ENCODE measurements at places on chromosomes 1 and 21.

DNA sequence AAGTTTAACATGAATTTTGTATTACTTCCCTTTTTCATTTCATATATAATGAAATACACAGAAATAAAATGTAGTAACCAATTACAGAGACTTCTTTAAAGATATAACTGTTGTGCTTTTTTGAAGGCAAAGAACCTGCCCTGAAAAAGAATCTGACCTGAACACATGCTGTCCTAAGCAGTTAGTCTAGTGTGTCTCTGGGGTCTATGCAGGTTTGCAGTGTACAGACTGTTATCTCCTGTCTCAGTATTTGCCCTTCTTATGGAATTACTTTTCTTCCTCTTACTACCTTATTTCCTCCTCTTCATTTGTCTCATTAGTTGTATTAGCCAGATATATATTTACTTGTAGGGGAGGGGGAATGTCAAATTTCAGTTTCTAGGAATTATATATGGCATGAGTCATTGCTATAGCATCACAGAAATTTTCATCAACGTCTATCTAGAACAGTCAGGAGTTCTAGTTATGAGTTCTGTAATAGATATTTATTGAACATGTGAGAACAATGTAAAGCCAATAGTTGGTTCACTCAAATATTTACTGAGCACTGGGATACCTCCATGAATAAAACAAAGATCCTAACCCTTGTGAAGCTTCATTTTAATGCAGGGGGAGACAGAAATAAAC, 28.4 kb upstream of the PLEKHO1 start:
- no peak for DNase-seq

GRCh38 chr1:47679826-47680225, 242.0 kb downstream of the FOXD2 start:
- no peak for DNase-seq

GRCh38 chr1:194062526-194062925, 876.1 kb upstream of the B3GALT2 start:
- no peak for DNase-seq

GRCh38 chr1:230610589-230610988, 31.7 kb upstream of the COG2 start:
- DNase-seq: no peak

DNA sequence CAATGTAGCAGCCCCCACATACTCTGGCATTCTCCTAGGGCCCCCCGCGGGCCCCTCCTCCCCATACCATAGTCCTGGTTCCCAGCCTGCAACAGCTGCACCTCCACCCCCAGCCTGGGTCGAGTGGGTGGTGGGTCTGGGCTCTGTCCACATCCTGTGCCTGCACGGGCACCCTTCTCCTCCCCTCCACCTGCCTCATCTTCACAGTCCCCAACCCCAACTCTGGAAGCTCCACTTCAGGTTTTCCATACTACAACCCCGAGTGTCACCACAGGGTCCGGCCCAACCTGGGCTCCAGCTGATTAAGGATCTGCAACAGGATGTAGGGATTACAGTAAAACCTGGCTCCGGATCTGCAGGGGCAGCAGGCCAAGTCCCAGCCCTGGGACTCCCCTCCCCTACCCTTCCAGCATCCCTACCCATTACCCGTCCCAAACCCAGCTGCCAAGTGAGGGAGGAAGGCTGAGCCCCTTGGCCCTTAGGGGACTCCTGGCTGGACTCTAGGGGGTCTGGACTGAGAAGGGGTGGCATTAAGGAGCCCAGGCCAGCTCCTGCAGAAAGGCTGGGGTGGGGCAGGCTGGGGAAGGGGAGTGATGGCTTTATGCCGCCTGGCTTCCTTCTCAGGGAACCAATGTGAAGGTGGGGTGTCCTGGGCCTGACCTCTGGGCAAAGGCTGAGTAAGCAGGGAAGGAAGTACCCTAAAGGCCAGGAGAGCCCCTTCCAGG, 116.8 kb downstream of the CASZ1 start:
- DNase-seq: no peak

GRCh38 chr1:174900317-174900716, 99.4 kb upstream of the CACYBP start:
- no peak for DNase-seq

DNA sequence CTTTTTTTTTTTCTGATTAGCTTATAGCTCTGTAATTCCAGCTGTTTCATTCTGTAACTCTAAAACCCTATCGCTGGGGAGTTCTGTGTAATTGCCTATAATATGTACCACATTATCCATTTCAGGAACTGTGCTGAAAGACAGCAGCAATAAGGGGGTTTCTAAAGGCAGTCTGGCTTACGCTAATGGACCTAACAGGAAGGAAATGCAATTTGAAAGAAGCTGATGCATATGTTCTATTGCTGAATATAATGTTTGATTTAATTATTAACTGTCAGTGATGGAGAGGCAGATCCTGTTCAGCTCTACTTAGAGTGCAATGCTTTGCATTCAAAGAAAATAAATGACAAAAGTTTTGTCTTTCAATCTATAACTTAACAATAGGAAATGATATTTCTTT, 209.4 kb upstream of the SNX7 start:
- no peak for DNase-seq

DNA sequence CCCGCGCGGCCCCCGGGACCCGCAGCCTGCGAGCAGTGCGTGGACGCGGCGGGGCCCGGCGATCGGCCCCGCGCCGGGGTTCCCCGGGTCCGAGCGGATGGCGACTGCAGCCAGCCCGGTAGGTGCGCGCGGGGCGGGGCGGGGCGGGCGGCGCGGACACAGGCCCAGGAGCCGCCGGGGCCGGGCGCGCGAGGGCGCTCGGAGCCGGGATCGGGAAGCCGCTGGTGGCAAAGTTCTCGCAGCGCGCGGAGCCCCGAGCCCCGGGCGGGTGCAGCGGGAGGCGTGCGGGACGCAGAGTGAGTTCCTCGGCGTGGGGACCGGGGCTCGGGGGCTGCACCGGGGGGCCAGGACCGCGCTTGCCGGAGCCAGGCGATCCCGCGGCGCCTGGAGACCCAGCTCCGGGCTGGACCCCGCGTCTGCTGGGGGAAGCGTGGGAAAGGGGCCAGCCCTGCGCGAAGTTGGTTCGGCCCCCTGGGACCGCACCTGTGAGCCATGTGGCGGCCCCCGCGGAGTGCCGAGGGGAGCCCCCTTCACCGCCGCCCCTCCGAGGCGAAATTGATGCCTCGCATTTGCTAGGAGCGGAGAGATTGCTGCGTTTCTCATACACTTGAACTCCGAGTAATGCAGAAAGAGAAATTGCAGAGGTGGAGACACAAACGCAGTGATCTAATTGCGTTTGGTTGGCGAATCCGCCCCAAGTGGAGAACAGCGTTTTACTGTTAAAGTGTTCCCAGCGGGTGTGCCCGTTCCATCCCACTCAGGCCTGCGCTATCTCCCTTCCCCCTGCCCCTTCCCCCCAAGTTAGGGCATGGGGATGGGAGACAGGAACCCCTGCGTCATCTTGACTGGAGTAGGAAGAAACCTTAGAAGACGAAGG, 228.9 kb upstream of the TMEM51 start:
- no peak for DNase-seq

GRCh38 chr1:154779551-154780189, 90.4 kb downstream of the KCNN3 start:
- DNase-seq: no peak

- DNase-seq: no peak
These were observed 99.4 kb upstream of the EDN2 start for GRCh38 chr1:41583658-41584547.

- DNase-seq: no peak
These were observed 5.8 kb downstream of the INKA2 start for GRCh38 chr1:111733183-111733991.

DNA sequence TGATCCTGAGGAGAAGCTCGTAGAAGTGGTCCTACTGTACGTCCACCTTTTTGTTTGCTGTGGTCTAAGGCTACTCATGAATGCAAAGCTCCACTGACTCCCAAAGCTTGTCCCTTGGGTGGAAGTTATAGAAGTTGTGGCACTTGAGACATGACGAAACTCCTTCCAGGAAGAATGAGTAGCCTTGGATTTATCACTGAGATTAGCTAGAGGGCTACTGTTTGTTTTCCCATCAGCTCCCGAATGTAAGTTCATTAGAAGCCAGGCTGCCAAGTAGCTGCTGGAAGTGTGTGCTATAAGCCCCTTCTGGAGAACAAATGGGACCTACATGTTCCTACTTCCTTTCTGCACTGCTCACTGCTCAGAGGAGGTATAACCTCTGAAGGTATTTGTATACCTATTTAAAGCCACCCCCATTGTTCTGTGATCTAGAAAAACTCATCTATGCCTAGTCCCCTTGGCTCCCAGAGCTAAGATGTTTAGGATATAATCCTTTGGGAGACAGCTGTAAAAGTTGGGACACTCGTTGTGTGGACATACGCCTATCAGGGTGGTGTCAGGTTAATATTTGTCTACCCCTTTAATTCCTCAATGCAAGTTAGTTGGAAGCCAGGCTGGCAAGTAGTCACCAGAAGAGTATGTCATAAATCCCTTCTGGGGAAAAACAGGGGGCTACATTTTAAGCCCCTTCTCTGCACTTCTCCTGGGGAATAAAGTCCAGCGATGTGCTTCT, 72.9 kb downstream of the SCMH1 start:
- no peak for DNase-seq

DNA sequence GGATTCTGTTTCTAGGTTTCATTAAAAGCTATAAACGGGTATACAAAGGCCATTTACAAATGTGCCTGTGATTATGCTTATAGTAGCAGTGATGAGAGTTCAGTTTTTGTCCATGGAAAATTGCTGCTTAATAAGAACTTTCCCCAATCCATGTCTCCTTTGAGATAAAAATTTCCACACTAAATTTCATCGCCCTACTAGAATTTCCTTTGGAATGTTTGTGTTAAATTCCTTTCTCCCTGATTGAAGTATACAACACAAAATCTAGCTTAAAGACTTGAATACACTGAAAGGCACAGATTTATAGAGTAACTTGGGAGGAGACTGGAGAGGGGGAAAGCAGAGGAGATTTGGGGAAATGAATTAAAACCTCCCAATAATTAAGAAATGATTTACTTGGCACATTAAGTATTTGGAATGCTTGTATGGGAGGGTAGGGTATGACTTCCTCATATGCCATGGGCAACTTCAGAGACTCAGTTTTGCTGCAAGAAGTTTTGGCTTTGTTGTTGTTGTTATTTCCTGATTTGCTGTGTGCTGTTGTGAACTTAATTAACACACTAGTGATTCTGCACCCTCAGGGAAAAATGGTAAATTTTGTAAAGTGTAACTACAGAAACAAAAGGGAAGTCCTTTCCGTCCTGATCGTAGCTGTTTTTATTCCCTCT, 157.6 kb upstream of the LMO4 start:
- no peak for DNase-seq

DNA sequence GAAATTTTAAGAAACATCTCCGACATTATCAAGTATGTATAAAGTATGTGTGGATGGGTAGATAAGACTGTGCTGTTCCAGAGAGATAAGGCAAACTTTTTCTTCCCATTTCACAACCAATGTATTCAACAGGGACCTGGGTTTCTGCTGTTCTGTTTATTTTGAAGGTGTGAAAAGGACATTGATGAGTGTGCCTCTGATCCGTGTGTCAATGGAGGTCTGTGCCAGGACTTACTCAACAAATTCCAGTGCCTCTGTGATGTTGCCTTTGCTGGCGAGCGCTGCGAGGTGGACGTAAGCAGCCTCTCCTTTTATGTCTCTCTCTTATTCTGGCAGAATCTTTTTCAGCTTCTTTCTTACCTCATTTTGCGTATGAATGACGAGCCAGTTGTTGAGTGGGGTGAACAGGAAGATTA, 174.0 kb downstream of the CRB1 start:
- DNase-seq: no peak

GRCh38 chr1:15384301-15384901, 25.3 kb upstream of the EFHD2 start:
- no peak for DNase-seq

- DNase-seq: no peak
These were observed 9.3 kb upstream of the ST6GALNAC3 start for GRCh38 chr1:76065270-76065669.

- DNase-seq: no peak
These were observed 44.7 kb downstream of the FMN2 start for GRCh38 chr1:240136402-240136801.

GRCh38 chr1:173212952-173213491, 5.9 kb upstream of the TNFSF4 start:
- no peak for DNase-seq

- no peak for DNase-seq
These were observed 301.9 kb downstream of the NPHP4 start for GRCh38 chr1:5690291-5690690.

DNA sequence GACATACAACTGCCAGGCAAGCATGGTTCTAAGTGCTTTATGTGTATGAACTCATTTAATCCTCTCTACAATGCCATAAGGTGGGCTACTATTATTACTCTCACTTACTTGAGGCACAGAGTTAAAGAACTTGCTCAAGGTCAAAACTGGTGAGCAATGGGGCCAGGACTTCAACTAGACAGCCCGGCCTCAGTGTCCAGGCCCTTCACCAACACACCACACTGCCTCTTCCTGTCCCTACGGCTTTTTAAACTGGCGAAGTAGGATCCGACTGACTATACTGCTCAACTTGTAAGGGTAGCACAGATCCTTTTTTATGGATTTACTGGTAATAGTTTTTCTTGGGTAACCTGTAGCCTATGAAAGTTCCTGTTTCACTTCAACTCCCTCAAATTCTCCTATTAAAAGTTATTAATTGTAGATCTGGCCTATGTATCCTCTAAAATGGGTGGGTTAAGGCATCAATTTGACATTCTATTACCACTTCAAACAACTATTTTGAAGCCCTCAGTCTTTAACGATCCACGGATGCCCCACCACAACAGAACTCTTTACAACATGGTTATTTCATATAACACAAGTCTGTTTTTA, 4.3 kb downstream of the ERRFI1 start:
- DNase-seq: no peak

- DNase-seq: no peak
These were observed 330.2 kb downstream of the S1PR1 start for GRCh38 chr1:101566883-101567538.

DNA sequence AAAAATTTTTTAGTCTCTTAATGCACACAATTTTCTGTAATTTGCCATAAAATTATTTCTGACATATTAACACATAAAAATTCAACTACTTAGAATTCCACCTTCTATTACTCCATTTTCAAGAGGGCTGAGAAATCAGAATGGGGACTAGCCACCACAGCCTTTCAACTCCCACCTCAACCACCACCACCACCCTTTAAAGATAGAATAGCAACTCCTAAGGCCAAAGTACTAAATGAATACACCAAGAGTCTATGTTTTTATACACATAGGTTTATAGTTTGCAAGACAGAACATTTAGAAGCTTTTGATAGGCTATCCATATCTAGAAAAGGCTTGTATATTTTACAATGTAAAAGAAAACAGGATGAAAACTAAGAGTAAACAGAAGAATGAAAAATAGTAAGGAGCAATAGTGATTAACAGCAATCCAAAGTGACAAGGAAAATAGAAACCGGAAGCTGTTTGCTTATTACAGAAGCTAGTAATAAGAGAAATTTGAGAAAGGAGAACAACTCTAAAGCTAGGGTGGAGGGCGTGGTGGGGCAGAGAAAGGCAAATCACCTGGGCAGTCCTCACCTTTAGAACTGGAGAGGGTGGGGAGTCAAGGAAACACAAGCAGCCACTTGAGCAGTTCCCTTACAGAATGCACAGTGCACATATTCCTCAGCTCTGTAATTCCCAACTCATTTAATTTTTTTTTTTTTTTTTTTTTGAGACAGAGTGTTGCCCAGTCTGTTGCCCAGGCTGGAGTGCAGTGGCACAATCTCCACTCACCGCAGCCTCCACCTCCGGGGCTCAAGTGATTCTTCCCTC, 27.7 kb downstream of the EPS15 start:
- no peak for DNase-seq
